ENCODE measurements at places on chromosomes 4 and X.

DNA sequence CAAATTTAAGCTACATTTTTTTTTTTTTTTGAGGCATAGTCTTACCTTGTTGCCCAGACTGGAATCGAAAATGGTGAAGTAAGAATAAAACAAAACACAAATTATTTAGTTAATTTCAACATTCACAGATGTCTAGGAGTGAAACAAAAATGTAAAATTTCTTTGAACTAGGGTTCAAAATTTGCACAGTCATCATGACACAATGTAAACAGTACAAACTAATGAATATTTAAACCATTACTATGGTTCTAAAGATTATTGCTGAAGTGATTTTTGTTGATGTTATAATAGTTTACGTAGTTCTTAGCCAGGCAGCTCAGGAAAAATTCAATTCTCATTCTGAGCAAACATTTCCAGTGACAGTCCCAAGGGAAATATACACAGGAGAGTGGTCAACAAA, 633.1 kb downstream of the GRXCR1 start:
- DNase-seq: no peak

- no peak for DNase-seq
Observed at GRCh38 chr4:137768881-137769280, 236.6 kb upstream of the PCDH18 start.

GRCh38 chr4:187183346-187183745, 459.7 kb upstream of the FAT1 start:
- DNase-seq: no peak

DNA sequence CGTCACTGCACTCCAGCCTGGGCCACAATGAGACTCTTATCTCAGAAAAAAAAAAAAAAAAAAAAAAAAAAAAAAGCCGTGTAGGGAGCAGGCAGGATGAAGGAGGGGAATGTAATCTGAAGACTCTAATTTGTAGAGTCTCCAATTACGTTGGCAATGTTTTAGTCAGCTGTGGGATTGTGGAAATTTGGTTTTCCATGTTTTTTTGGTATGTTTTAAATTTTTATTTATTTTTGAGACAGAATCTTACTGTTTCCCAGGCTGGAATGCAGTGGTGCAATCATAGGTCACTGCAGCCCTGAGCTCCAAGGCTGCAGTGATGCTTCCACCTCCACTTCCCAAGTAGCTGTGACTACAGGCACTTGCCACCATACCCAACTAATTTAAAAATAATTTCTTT, 56.5 kb downstream of the NSD2 start:
- DNase-seq: no peak

GRCh38 chr4:129748991-129749390, 653.0 kb downstream of the C4orf33 start:
- no peak for DNase-seq

DNA sequence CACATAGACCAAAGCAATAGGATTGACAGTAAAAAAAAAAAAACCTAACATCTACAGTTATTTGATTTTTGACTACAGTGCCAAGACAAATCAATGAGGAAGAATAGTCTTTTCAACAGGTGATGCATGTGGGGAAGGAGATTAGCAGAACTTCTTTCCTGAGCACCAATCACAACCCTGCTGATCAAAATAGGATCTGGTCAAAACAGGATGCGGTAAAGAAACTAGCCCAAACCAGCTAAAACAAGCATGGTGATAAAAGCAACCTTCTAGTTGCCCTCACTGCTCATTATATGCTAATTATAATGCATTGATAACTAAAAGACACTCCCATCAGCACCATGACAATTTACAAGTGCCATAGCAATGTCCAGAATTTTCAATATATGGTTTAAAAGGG, 667.5 kb downstream of the GRXCR1 start:
- no peak for DNase-seq

GRCh38 chr4:159014859-159015258, 88.0 kb upstream of the RAPGEF2 start:
- no peak for DNase-seq

GRCh38 chr4:121252224-121252806, 88.2 kb upstream of the TNIP3 start:
- peak; percentile 84 for DNase-seq

All from NCI-H82 (cell line).